ENCODE measurements at places on chromosomes 13 and 19. TPM values are rescaled to one million over a fixed set of nuclear protein-coding genes. Genes with fewer than 3 reads are reported as not detected.

The GDF15 gene
- 31.0 TPM for total RNA-seq

The CYP4F2 gene
- not detected for total RNA-seq

The PRDX2 gene
- 129 TPM for total RNA-seq

The EPN1 gene
- 164 TPM for total RNA-seq

The ZNF177 gene
- 9.0 TPM for total RNA-seq

DNA sequence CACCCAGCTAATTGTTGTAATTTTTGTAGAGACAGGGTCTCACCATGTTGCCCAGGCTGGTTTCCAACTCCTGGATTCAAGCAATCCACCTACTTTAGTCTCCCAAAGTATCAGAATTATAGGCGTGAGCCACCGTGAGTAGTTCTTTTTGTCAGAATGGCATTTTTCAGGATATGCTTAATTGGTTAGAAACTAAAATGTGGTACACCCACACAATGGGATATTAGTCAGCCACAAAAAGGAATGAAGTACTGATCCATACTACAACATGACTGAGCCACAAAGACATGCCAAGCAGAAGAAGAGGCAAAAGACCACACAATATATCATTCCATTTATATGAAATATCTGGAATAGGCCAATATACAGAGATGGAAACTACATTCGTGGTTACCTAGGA is 41.7 kb upstream of the MAP3K10 start:
- H3K4me1 ChIP-seq: no peaks in the 10 kb centered on the region
- no peaks in the 10 kb centered on the region for H3K36me3 ChIP-seq
- H3K27ac ChIP-seq: no peak overlapping the region
- no peaks in the 10 kb centered on the region for H3K27me3 ChIP-seq

DNA sequence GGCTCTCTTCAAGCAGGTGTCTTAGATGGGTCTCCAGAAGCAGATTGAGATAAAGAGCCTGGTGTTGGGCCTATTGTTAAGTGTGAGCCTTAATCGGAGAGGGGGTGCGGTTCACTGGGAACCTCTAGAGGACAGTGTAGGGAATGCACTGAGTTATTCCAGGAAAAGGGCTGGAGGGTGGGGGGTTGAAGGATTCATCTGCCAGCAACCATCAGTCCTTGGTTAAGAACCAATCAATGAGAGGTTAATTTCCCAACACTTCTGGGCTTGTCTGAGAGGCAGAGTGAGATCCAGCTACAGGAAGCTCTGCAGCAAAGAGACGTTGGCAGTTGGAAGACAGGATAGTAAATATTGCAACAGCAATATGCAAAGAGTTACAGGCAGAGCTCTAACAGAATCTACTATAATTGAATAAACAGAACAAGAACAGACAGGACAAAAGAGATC is 28.7 kb downstream of the CYP4F2 start:
- H3K4me1 ChIP-seq: no peaks in the 10 kb centered on the region
- H3K36me3 ChIP-seq: no peaks in the 10 kb centered on the region
- H3K27ac ChIP-seq: no peak overlapping the region
- no peak overlapping the region for H3K4me3 ChIP-seq
- no peak for DNase-seq

- H3K36me3 ChIP-seq: no peaks in the 10 kb centered on the region
- no peaks in the 10 kb centered on the region for H3K27me3 ChIP-seq
- no peak overlapping the region for H3K4me3 ChIP-seq
- H3K4me1 ChIP-seq: peaks cover 30% of the 10 kb centered on the region
- no peak for DNase-seq
- peak overlapping the region; percentile 61 for H3K27ac ChIP-seq
Observed at GRCh38 chr13:33119856-33120543, 103.8 kb downstream of the KL start.

- no peaks in the 10 kb centered on the region for H3K4me1 ChIP-seq
- H3K4me3 ChIP-seq: no peak overlapping the region
- H3K27ac ChIP-seq: no peak overlapping the region
- no peaks in the 10 kb centered on the region for H3K36me3 ChIP-seq
- H3K27me3 ChIP-seq: no peaks in the 10 kb centered on the region
Observed at GRCh38 chr19:47824396-47824795, 2.7 kb downstream of the CRX start.

Data from tibial nerve (tissue), 4 donors.